ENCODE measurements at places on chromosomes 12 and 14.
A peak's percentile ranks its signal among the peaks of the same experiment; 100 is the strongest.

GRCh38 chr14:89292579-89293313, 124.3 kb downstream of the FOXN3 start:
- DNase-seq: no peak

DNA sequence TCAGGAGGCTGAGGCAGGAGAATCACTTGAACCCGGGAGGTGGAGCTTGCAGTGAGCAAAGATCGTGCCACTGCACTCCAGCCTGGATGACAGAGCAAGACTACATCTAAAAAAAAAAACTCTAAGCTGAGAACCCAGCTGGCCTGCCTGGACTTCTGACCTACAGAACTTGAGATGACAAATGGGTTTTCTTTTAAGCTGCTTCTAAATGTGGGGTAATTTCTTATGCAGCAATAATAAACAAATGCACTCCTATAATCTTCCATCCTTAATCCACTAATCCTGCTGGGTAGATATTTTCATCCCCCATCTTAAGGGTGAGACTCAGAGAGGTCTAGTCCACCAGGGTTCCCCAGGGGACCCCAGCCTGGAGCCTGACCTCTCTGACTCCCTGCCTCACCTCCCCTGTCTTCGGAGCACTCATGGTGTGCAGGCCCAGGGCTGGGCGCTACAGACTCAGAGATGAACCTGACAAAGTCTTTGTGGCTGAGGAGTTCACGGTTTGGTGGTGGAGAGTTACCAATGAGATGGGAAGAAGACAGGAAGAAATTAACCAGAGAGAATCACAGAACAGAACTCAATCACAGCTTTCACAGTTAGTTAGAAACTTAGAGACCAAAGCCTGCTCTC, 39.7 kb upstream of the BDKRB2 start:
- no peak for DNase-seq

DNA sequence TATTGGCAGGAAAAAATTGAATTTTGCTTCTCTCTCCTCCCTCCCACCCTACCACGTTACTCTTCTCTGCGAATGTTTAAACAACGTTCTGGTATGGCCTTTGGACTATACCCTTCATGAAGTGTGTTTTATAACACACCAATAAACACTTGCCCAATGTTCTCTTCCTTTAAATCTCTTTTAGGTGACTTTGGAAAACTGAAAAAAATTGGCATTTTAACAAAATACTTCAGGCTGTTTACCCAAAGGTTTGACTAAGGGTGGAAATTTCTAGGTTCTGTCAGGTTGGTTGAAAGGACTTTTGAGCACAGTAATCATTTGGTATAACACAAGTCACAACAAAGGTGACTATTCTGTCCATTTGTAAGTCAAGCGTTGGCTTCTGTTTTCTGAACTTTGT, 446.8 kb downstream of the AEBP2 start:
- no peak for DNase-seq

DNA sequence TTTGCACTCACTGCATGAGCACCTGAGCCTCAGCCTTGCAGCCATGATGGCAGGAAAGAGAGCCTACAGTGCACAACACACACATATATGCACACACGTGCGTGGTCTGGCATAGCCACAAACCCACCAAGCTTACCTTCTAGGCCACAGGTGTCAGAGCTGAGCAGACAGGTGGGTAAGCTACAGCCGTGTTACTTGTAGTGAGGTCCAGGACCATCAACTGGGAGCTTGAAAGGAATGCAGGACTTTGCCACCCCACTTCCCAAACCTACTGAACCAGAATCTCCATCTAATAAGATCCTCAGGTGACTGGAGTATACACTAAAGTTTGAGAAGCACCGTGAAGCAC, 2.7 kb downstream of the ASIC1 start:
- DNase-seq: no peak

GRCh38 chr14:90778571-90779255, 37.5 kb downstream of the TTC7B start:
- no peak for DNase-seq

DNA sequence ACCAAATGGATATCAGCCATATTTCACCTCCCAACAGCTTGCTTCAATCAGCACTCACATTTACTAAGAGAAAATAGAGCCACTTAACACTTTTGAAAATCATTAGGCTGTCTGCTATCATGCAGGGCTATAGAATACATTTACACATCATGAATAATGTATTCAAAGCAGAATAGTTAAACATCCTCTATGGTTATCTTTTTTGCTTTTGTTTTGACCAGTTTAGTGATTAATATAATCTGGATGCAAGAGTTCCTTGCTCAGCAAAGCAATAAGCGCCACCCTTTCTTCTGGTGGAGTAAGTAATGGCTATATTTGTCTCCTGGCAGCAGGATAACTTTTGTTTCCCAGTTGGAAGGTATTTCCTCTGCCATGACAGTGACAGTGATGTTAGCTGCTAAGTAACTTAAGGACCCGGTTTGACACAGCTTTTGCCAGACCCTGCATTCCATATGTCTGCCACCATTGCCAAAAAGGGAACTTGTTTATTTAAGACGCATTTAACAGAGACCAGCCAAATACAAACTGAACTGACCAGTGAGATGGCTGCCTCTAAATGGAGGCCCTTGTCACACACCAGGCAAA, 70.3 kb upstream of the NR2C1 start:
- DNase-seq: peak; percentile 19

DNA sequence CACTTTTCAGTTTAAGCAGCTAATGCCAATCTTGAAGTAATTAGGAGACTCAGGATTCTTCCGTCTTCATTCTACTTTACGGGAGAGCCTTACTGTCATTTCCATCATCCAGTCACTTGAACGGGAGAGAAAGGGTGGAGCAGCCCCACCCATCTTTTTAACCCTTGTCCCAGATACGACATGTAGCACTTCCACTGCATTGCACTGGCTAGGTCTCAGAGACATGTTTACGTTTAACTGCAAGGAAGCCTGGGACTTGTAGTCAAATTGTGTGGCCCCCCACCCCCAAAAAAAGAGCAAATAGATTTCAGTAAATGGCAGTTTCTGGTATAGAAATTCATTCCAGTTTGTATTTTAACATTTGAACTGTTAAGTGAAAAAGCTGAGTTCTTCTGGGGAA, 46.1 kb upstream of the SYT1 start:
- no peak for DNase-seq

GRCh38 chr14:60594062-60594461, 55.2 kb downstream of the SIX1 start:
- no peak for DNase-seq

DNA sequence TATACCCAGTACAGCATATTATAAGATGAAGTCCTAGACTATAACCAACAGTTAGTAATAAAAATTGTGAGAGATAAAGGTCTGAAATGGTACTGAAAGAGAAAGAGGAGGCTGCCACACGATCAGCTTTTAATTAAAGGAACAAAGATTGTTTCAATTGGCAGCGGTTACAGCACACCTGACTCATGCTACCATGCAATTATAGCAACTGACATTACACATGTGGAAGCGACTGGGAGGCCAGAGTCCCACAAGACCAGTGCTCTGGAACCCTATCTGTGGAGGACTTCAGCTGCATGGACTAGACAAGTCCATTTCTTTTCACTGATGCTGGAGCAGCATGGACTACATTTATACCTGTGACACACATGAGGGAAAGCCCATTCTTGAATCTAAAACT, 55.2 kb downstream of the SEL1L start:
- no peak for DNase-seq

DNA sequence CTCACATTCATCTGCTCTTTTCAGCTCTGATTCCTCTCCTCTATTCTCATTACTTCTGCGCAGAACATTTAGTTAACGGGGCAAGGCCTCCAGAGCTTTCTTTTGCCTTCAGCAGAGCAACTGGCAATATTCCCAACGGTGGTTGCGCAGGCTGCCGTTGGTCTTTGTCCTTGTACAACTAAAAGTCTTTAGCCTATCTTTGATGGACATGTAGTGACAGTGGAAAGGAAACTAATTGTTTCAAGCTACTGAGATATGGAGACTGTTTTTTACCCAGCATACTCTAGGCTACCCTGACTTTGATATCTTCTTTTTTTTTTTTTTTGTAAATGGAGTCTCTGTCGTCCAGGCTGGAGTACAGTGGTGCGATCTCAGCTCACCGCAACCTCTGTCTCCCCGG, 12.6 kb downstream of the R3HDM2 start:
- no peak for DNase-seq
